ENCODE measurements at places on chromosomes 3 and 15.

- no peak for DNase-seq
Measured at GRCh38 chr3:172658344-172659245, 52.3 kb downstream of the NCEH1 start.

DNA sequence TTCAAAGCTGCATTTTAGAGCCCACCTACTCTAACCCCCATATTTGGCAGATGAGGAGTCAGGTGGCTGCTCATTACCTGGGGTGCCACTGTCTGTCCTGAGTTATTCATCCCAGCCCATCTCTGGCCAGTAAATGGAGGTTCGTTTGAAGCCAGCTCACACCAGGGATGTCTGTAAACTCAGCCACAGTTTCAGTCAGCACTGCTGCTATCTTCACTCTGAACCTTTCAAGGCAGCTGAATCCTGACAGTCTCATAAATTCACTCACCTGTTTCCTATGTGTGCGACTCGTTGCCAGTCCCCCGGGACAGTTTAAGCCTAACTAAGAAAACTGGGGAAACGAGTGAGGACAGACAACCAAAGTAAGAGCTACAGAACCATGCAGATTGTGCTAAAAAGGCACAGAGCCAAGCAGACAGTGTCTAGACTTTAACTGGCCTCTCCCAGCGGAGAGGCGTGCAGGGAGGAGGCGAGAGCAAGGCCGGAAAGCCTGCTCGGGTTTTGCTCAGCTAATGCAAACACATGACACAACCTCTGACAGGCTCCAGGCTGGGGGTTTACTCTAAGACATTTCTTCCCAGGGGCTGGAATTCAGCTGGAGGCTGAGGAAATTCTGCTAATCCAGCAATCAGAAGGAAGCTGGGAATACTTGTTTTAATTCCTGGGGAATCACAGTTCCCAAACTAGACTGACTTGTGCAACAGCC, 12.0 kb downstream of the FSTL1 start:
- no peak for DNase-seq

DNA sequence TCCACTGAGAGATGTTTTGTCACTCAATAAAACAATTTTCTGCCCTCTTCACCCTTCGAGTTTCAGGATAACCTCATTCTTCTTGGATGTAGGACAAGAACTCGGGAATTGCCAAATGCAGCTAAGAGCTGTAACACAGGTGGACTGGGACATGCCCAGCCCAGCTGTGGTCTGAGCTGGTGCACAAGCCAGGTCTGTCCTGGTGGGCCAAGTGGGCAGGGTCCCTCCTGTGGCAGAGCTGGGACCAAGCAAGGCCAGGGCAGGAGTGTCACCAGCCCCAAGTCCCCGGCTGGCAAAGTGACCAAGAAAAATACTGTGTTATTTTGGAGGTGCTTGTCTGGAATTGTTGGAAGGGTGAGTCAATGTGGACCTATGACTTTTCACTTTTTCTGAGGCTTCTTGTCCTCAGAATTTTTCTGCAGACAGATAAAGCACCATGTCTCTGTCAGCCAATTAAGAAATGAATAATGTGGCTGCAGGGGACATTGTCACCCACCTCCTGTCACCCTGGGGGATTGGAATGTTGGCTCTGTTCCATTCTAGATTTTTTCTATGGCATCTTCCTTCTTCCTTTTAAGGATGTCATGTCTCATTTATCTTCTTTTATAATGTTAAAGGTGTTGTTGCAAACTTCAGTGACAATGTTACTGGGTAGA, 645.2 kb upstream of the EPHA6 start:
- DNase-seq = no peak

DNA sequence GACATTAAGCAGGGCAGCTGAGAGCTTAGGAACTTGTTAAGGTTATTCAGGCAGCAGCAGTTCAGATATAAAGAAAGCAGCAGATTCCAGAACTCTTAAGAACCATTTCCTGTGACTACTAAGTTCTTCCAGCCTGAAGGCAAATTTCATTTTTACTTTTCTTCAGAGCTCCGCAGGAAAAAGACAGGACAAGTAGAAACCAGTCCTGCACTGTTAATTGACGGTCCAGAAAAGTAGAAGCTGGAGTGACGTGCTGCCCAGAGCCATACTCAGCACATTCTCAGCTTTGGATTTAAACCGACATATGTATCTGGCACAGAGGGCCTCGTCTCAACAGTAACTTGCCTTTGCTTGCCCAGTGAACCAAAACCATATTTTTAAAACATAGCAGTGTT, 219.4 kb upstream of the STRIT1 start:
- no peak for DNase-seq

DNA sequence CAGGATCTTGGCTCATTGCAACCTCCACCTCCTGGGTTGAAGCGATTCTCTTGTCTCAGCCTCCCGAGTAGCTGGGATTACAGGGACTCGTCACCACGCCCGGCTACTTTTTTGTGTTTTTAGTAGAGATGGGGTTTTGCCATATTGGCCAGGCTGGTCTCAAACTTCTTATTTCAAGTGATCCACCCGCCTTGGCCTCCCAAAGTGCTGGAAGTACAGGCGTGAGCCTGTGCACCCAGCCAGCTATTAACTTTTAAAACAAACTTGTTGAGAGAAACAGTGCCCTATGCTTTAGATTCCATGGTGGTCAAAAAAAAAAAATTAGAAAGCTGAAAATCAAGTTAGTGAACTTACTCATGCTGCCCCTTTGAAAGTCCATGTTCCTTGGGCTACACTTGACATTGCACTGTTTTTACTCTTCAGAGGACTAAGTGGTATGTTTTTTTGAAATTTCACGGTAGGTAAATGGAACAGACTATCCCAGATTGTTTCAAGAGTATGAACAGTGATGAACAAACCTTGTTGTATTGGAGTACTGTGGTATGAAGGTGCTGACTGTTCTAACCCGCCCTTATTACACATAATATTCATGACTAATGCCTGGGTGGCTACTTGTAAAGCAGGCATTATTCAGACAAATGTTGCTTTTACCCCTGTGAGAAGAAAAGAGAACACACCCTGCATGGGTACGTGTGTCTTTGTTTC, 206.9 kb downstream of the KLHL25 start:
- DNase-seq = no peak

- DNase-seq = peak; percentile 59
Measured at GRCh38 chr15:90838139-90838538, 30.2 kb upstream of the FURIN start.

DNA sequence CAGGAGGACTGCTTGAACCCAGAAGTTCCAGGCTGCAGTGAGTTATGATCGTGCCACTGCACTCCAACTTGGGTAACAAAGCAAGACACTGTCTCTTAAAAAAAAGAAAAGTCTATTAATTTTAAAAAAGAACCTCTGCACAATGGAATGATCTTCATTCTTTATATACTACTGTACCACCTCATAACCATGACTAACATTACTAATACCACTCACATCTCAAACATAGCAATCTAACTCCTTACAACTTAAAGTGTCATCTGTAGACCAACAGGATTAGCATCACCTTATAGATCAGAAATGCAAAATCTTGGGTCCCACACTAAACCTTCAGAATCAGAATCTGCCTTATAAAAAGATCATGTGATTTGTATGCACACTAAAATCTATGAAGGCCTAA, 48.8 kb upstream of the MAP4 start:
- no peak for DNase-seq

DNA sequence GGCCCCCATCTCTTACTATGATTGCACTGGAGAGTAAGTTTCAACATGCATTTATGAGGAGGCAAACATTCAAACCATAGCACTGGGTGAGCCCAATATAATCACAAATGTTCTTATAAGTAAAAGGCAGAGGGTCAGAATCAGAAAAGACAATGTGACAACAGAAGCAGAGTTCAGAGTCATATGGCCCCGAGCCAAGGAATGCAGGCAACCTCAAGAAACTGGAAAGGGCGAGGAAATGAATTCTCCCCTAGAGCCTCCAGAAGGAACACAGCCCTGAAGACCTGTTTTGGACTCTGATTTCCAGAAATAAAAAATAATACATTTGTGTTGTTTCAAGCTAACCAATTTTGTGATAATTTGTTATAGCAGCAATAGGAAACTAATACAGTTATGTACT, 81.3 kb upstream of the ABI3BP start:
- no peak for DNase-seq

GRCh38 chr3:42717306-42717705, 14.7 kb upstream of the HHATL start:
- no peak for DNase-seq

DNA sequence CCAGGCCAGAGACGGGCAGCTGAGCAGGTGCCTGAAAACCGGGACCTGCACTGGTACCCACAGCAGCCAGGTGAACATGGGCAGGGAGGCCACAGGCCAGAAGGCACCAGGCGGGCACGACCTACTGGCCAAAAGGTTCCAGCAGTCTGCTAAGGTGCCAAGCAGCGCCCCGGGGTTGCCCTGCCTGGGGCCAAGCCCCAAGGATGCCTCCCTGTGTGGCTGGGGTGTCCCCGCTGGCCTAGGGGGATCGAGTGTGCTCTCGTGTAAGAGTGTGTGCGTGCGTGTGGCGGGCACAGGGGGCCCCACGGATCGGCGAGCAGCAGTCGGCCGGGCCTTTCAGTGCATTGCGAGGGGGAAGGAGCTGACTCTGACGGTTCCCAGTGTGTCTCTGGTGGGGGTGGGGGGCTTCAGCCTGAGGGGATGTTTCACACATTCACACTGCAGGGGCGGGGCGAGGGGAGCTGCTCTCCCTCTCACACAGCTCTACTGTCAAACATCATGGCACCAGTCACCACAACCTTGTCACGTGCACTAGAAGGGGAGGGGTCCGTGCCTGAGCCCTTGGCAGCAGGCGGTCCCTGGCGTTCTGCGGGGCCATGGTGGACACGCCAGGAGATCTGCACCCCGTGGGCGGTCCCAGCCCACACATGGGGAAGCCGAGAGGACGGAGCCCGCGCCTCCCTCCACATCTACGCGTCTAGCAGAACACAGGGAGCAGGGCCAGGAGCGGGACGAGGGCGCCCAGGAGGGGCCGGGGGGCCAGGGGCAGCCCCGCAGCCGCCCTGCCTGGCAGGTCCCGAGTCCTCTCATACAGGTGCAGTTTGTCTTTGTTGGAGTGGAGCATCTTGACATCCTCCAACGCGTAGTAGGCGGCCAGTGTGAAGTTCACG, 44.5 kb downstream of the RGMA start:
- DNase-seq = no peak

DNA sequence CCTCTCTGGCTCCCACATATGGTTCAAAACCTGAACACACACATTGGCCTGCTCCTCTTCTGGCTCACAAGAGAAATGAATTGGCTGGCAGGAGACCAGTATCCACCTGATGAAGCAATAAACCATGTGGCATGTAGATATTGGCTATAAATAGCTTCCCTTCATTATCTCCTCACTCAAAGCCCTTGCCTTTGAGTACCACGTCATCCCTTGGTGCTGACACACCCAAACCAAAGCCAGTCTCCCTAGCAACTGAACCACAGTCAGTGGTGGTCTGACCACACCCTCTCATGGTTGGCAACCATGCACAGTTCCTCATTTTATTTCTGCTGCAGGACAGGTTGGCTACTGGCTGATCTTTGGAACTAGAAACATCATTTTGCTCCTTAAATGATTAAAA, 98.8 kb downstream of the ZNF621 start:
- no peak for DNase-seq

GRCh38 chr3:14913071-14913925, 34.1 kb upstream of the NR2C2 start:
- DNase-seq = no peak

GRCh38 chr15:73747847-73748590, 5.1 kb downstream of the INSYN1 start:
- no peak for DNase-seq

DNA sequence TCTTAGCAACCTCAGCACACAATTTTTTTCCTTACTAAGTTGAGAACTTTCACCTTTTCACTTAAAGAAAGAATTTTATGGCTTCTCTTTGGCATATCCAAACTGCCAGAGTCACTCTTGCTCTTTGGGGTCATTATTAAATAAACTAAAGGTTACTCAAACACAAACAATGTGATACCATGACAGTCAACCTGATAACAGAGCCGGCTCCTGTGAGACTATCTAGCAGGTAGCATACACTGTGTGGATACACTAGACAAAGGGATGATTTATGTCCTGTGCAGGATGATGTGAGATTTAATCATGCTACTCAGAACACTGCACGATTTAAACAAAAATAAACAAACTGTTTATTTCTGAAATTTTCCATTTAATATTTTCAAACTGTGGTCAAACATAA, 35.6 kb downstream of the LRRFIP2 start:
- DNase-seq = no peak

- DNase-seq = no peak
Measured at GRCh38 chr3:194686414-194686815, 732 bp downstream of the FAM43A start.

DNA sequence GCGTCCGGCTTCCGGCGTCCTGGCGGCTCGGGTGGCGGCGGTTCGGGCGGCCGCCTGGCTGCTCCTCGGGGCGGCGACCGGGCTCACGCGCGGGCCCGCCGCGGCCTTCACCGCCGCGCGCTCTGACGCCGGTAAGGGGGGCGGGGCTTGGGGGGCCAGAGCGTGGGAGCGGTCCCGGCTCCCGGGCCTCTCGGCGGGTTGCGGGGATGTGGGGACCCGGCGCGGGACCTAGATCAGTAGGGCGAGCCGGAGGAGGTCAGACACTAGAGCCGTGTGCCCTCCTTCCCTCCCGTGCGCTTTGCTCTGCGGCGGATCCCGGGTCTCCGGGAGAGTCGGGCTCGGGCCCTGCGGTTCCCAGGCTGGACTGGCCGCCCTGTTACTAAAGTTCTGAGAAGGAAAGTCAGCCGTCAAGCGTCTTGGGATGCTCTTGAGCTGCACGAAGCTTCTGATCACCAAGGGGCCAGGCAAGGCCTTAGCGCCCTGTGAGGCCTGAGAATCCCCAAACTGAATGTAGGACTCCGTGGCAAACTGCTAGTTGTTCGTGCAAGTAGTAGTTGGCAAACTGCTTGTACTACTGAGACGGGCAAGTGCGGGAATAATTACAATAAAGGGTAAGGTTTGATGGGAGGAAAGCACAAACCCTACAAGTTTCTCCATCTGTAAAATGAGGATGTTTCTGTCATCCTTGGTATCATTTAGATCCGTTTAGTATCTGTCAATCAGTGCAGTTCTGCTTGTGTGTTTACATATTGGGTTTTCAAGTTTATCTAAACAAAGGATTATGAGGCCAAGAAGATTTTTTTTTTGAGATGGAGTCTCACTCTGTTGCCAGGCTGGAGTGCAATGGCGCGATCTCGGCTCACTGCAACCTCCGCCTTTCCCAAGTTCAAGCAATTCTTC, 587 bp downstream of the PIGX start:
- peak; percentile 16 for DNase-seq

- DNase-seq = peak; percentile 69
Measured at GRCh38 chr15:72319985-72320671, at the start of gene CELF6. TSS of gene CELF6 (minus strand) at chr15:72320157. CDS start at chr15:72319874, 283 bp downstream.

- no peak for DNase-seq
Measured at GRCh38 chr3:135260025-135260424, 465.0 kb downstream of the EPHB1 start.

DNA sequence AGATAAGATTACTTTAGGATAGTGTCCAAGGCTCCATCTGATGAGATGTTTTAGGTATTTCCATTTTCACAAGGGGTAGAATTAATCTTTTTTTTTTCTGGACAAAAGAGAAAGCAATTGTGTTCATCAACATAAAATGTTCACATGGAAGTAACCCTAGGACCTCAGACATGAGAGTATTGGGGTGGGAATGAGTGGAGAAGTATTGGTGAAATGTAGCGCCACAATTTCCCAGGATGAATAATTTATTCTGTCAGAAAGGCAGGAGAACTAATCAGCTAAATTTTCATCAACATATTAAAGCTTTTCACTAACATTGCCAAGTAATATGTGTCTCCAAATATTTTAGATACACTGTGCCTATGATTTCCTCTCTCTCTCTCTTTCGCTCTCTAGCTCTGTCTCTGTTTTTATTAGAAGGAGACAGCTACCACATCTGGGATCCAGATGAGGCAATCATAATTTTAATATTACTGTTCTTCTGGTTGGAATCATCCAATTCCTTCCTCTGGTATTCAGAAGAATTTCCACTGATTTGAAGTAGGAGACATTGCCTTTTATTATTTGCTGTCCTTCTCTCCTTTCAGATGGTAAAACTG, 21.6 kb upstream of the ZNF280D start:
- DNase-seq = no peak

Data from activated T-helper 1 cell treated with anti-CD3 and anti-CD28 coated beads, Interleukin-2, amount 50 U/mL, for 16 hours (primary cell).